SW 1271 (cell line): ENCODE measurements at places on chromosomes 11 and 22.

DNA sequence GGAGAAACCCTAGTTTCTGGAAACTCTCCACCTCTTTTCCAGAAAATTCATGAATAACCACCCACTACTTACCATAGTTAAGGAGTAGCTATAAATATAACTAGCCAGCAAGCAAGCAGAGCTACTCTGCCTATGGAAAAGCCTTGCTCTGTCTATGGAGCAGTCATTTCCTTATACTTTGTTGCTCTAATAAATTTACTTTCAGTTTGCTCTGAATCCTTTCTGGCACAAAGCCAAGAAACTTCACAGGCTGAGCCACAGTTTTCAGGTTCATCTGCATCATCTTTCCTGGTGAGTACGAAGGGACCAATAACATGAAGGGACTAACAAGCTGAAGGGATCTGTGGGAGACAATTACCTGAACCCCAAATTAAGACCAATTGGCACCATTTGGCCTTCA lies 4.6 kb downstream of the OR4C45 start:
- no peak for DNase-seq

- no peak for DNase-seq
Observed at GRCh38 chr11:95104856-95105255, 15.2 kb downstream of the ENDOD1 start.

DNA sequence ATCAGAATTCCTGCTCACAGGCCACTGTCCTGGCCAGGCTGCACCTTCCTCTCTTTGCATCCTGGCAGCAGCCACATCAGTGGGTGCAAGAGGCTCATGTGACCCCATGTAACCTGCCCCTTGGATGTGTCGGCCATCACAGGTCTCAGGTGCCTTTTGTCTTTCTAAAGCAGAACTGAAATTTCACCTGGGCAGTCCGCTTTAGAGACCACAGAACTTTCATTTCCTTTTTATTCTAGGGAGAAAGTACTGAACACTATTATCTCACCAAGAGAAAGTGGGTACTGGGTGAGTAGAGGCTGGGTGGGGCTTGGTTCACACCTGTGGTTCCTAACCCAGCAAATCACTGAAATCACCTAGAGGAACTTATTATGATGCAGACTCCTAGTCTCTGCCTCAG lies 51.7 kb upstream of the NUP160 start:
- DNase-seq: no peak

GRCh38 chr22:40426594-40427333 lies 56.4 kb downstream of the SGSM3 start:
- no peak for DNase-seq

DNA sequence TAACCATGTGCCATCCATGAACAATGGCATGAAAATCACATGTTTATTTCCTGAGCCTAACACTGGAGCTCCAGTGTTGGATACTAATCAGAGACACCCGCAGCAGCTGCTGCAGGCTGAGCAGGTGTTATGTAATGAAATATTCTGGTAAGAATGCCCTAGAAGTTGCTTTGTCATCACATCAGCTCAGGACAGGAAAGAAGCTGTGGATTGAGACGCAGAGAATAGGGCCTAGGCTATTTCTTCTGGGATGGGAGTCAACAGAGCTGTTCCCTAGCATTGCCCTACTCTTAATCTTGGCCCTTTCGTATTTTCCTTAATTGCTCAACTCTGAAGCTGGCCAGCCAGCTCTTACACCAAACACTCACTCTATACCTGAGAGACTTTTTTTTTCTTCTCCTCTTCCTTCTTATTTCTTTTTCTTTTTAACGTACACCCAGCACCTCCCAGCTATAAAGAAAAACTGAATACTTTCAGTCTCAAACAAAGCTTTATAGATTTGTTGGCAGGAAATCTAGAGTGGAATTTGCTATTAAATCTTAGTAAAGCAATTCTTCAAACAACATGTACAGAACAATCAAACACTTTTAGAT lies 31.9 kb downstream of the RASSF10 start:
- DNase-seq: no peak

DNA sequence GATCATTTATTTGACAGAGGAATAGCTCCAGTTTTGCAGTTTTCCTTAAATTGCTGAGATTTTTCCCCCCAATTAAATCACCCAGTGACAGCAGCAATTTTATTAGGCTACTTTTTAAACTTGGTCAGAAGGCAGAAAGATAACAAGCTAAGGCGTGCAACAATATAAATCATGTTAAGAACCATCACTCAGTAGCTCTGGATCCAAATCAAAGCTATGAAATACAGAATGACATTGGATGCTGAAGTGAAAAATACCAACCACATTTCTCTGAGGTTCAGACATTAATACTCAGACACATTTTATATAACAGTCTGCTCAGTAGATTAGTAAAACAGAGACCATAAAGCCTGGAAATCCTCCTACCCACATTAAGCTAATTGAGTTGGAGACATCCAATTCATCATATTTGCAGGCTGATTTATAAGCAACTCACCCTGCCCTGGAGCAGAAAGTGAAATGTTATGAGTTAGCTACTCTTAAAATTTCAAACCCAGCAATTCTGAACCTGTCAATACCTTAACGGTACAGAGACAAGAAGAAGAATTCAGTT lies 1108.4 kb downstream of the DLG2 start:
- no peak for DNase-seq

DNA sequence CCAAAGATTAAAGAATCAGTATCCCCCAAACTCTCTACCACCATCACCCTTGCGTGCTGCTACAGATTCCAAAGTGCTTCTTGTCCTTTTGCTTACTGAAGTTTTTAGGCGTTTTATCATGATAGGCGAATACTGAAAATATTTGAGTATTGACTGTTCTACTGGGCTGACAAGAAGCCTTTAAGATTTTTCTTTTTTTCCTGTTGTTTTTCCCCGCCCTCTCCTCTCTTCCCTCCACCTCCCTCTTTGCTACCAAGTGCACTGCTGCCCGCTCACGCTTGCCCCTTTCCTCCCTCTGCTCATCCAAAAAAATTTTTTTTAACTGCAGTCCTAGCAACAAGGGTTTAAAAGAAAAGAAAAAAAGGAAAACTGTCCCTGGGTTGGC lies 679 bp downstream of the SPCS2 start:
- no peak for DNase-seq

- DNase-seq: no peak
Observed at GRCh38 chr11:70128435-70128906, 50.4 kb downstream of the ANO1 start.
